Memory B cell (primary cell): ENCODE measurements at places on chromosomes 6 and 20.

GRCh38 chr20:57411406-57412283 is 20.4 kb downstream of the RBM38 start:
- no peak overlapping the region for H3K27ac ChIP-seq
- H3K27me3 ChIP-seq: no peaks in the 10 kb centered on the region
- DNase-seq: no peak
- peaks cover 10% of the 10 kb centered on the region for H3K36me3 ChIP-seq
- peaks cover 19% of the 10 kb centered on the region for H3K4me1 ChIP-seq

DNA sequence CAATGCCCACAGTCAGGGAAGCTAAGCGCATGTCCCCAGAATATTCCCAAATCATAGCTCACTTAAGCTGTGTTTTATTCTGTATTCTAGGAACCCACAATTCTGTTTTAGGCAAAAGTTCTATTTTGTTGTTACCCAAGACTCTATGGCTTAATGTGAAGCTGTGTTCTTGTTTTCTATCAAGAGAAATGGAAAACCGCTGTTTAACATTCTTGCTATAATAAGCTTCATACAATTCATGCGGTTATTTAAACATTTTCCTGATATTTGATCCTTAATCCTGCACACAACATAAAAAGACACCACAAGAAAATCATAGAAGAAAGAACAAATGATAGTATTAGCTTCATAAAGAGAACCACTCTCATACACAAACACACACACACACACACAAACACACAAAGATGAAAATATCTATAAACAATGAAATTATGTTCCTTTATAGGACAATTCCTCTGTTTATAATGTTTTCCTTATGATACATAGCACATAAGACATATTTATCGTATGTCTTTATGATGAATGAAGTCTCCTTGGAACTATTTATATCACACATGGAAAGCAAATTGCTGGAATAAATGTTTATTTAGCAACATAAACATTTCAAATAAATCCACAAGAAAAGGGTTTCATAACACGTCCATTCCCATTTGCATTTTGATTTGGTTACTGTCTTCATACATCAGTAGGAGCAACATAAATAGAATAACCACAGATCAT is 16.4 kb upstream of the COL21A1 start:
- no peak overlapping the region for H3K4me3 ChIP-seq
- no peaks in the 10 kb centered on the region for H3K4me1 ChIP-seq
- no peak for DNase-seq
- no peak overlapping the region for H3K27ac ChIP-seq

- H3K27ac ChIP-seq: no peak overlapping the region
- no peak for DNase-seq
- no peaks in the 10 kb centered on the region for H3K36me3 ChIP-seq
- peaks cover 2% of the 10 kb centered on the region for H3K4me1 ChIP-seq
Observed at GRCh38 chr6:16972535-16972934, 129.3 kb upstream of the STMND1 start.

GRCh38 chr6:166375013-166375412 is 7.7 kb downstream of the MPC1 start:
- DNase-seq: no peak
- no peaks in the 10 kb centered on the region for H3K36me3 ChIP-seq
- H3K27ac ChIP-seq: no peak overlapping the region
- H3K4me3 ChIP-seq: no peak overlapping the region

- H3K36me3 ChIP-seq: peaks cover 14% of the 10 kb centered on the region
- DNase-seq: no peak
- H3K4me1 ChIP-seq: peaks cover 16% of the 10 kb centered on the region
- H3K27ac ChIP-seq: no peak overlapping the region
Observed at GRCh38 chr6:12096342-12096741, 84.2 kb downstream of the HIVEP1 start.

GRCh38 chr6:125363039-125363823 is 61.5 kb upstream of the HDDC2 start:
- no peak overlapping the region for H3K27ac ChIP-seq
- H3K4me1 ChIP-seq: peaks cover 4% of the 10 kb centered on the region
- H3K27me3 ChIP-seq: peaks cover 30% of the 10 kb centered on the region
- no peaks in the 10 kb centered on the region for H3K36me3 ChIP-seq
- DNase-seq: no peak
